ENCODE measurements at places on chromosomes 5 and 9. TPM values are rescaled to one million over a fixed set of nuclear protein-coding genes. Genes with fewer than 3 reads are reported as not detected.

DNA sequence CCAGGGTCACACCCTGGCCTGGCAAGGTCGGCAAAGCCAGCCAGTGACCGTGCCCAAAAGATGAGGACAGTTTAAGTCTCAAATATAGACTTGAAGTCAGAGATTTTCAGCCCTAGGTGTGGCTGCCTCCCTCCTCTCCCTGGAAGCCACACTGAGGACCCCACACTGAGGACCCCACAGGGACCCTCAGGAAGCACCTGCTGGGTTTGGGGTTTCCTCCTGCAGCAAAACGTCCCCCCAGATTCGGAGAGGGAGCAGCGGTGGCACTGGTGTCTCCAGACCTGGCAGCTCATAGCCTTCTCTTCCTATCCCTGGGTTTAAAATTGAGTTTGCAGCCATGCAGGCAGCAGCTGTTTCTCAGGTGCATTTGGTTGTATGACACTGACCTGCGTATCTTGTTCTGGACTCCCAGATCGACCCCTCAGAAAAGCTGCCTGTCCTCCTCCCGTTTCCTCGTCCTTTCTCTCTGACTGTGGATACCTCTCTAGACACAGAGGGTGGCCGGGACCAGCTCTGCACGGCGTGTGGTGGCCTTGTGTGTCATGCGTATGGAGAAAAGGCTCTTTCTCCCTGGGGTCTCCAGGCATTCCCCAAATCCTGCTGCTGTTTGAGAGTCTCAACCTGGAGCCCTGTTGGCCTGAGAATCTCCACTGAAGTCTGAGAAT lies 36.6 kb downstream of the MRPL36 start:
- no peak overlapping the region for H3K4me3 ChIP-seq
- H3K27me3 ChIP-seq, result peaks cover 24% of the 10 kb centered on the region
- peaks cover 3% of the 10 kb centered on the region for H3K4me1 ChIP-seq
- H3K27ac ChIP-seq, result no peak overlapping the region

The MPDZ gene
- not detected for total RNA-seq

DNA sequence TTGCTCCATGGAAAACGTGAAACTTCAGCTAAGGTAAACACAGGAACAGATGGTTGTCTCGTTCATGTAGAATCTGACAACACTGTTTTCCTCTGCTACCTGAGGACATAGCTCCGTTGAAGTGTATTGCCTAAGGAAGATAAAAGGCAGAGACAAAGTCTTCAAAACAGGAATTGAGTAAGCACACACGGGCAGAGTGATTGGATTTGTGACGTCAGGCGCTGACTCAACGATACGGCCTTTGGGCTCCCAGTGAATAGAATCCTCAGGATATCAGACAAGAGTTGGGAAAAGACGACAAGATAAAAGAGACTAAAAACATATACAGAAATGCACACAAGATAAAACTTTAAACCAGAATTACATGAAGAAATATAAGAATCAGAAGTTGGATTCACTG lies 787.1 kb upstream of the CTNND2 start:
- no peaks in the 10 kb centered on the region for H3K27me3 ChIP-seq
- no peak for DNase-seq
- no peaks in the 10 kb centered on the region for H3K4me1 ChIP-seq
- no peak overlapping the region for H3K27ac ChIP-seq
- no peak overlapping the region for H3K4me3 ChIP-seq

The HK3 gene
- not detected for total RNA-seq

All from activated CD8-positive, alpha-beta memory T cell treated with anti-CD3 and anti-CD28 coated beads, Interleukin-2, amount 10 ng/mL, durations not matched to agents 7 days and 5 days (primary cell).